ENCODE measurements at places on chromosomes 3 and 15. TPM values are rescaled to one million over a fixed set of nuclear protein-coding genes. Genes with fewer than 3 reads are reported as not detected.

DNA sequence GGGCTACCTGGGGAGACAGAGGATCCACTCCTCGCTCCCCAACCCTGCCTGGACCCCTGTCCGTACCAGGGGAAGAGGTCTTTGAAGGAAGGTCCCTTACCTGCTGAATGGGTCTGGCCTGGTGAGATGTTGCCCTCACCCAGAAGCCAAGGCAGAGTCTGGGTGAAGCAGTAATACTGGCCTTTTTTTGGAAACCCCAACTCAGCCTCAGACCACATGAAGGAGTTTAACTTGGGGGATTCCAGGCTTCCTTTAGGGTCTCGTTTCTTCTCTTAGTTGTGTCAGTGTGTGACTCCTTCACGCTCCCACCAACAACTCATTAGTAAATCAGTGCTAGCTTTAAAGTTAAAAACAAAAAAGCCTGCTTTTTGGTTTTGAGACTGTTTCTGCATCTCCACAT is 45.6 kb downstream of the RTP1 start:
- no peak for DNase-seq

GRCh38 chr15:64096668-64097384 is 1.0 kb downstream of the SNX1 start:
- DNase-seq: no peak

DNA sequence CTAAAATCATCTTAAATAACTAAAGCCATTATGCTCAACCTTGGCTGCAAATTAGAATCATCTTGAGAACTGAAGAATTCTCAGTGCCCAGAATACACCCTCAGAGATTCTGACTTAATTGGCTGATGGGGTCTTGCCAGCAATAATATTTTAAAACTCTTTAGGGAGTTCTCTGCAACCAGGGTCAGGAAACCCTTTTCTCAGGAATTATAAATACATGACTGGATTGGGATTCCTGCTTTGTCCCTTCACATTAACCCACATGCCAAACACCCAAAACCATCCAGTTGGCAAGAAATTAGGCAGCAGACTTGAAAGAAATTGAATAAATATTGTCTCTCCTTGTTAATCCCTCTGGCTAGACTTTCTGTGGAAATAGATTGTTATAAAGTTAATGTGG is 482.3 kb upstream of the NECTIN3 start:
- DNase-seq: no peak

DNA sequence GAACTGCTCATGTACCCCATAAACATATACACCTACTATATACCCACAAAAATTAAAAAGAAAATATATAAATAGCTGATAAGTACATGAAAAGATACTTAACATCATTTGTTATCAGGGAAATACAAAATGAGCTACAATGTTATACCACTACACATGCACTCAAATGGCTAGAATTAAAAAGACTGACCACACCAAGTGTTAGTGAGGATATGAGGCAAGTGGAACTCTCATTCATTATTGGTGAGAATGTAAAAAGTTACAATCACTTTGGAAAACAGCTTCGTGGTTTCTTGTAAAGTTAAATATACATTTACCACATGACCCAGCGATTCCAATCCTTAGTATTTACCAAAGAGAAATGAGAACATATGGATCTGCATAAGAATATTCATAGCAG is 26.5 kb downstream of the EOMES start:
- DNase-seq: no peak

DNA sequence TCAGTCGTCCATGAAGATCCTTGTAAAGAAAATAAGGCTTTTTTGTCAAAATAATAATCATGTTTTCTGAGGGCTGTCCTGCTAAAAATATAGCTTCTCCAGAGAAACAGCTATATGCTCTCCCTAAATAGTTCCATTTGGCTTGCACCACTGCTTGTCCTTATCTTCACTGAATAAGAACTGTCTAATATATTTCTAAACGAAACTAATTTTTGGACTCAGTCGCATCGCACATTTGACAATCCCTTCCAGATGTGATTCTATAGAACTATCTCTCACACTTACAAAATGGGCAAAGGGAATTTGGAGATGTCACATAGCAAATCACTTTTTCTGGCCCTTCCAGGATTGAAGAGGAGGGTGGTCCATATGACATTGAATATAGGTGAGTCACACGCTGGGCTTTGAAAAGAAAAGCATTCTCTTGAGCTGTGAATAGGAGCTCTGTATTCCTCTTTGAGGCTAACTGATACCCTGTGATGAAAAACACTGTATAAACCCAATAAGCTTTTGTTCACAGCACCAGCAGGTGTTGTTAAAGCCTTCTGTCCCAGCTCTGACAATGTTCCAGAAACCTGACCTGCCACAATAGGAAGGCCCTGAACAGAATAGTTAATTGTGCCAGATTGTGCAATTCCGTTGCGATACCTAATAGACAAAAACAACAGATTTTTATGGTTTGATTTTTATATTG is 1144.2 kb downstream of the ROBO2 start:
- DNase-seq: no peak

GRCh38 chr3:187085021-187085666 is 54.2 kb downstream of the RPL39L start:
- no peak for DNase-seq

Gene MYL3
- total RNA-seq: 6.8 TPM

Gene GPR171
- total RNA-seq: not detected

Gene PP2D1
- not detected for total RNA-seq

Gene FGF12
- total RNA-seq: 0.97 TPM

Gene CIB2
- total RNA-seq: 26.2 TPM

Gene ZIC1
- total RNA-seq: not detected
